ENCODE measurements at places on chromosomes 16 and 17. TPM values are rescaled to one million over a fixed set of nuclear protein-coding genes. Genes with fewer than 3 reads are reported as not detected.

- no peak for DNase-seq
Measured at GRCh38 chr16:4419402-4419959, 3.1 kb upstream of the CORO7 start.

DNA sequence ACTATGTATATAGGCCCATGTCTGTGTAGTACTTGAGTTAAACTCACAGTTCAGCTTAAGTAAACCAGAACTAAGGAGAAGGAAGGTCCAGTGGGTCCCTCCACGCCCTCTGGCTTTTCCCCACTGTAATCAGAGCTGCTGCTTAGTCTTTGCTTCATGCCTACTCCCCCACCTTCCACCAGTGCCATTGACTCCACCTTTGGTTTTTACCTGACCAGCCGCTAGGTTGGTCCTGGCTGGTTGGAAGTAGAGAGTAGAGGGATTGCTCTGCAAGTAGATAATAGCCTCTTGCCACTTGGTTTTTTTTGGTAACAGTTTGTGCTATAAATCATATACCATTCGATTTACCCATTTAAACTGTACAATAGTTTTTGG lies 22.8 kb upstream of the PHKG2 start:
- DNase-seq = no peak

GRCh38 chr16:31382485-31383161 lies 10.5 kb upstream of the ITGAD start:
- peak; percentile 72 for DNase-seq

Gene DRG2
- total RNA-seq = 31.3 TPM

Gene TBC1D3K
- total RNA-seq = not detected

Gene CA5A
- not detected for total RNA-seq

Gene MT1A
- 2.4 TPM for total RNA-seq
